ENCODE measurements at places on chromosomes 7 and 10.

DNA sequence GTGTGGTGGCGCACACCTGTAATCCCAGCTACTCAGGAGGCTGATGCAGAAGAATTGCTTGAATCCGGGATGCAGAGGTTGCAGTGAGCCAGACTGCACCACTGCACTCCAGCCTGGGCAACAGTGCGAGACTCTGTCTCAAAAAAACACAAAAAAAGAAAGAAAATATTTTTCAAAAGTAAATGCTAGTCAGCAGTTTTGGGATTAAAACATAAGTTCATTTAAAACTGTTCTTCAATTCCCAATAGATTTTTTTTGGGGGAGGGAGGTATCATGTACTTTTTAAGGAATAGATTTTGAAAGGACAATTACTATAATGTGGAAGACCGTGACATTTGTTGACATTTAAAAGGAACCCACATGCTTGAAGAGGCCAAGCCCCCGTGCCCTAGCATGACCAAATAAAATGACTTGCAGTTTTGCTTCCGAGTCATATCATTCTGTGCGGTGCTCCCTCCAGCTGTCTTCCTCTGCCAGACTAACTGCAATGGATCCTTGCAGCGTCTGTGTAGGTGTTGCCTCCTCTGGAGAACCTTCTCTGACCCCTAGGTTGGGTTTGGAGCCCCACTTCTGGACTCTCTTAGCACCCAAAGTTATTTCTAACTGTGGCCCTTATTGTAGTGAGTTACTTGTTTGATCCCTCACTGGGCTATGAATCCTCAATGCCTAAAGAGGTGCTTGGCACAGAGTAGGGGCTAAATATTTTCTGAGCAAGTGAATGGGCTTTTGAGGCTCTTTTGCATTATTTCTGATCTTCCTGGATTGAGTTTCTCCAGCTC, 17.4 kb upstream of the HPS1 start:
- no peak for DNase-seq

GRCh38 chr10:21534604-21535493, 817 bp downstream of the MLLT10 start:
- no peak for DNase-seq

DNA sequence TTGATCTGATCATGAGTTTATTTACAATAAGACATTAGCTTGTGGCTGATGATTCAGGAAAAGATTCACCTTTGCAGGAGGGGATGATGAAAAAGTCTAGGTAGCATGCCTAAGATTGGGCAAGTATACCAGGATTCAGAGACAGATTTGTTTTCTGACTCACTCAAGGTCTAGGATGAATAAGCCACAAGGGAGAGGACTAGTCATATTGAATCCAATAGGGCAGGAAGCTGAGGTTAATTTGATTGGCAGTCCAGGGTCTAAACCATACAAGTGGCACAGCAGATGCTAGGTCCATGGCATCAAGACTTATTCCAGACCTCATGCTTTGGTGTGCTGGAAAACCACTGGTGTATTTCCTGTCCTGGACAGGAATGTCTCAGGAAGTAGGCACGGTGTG, 1133.4 kb downstream of the XPNPEP1 start:
- DNase-seq, result no peak

DNA sequence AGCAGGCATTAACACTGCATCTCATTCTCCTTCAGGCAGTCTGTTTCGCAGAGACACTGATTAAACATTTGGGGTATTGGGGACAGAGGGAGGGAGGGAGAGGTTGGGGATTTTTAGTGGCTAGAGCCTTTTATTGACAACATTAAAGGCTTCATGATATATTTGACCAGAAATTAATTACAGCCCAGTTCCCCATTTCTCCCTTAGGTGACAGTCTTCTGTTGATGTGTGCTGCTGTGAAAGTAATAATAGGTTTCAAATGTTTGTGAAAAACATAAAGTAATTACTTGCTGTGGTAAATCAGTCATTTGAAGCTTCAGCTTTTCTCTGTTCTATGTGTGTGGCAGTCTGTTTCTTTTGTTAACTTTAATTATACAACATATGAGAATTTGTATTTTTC, 105.3 kb upstream of the LRGUK start:
- no peak for DNase-seq

DNA sequence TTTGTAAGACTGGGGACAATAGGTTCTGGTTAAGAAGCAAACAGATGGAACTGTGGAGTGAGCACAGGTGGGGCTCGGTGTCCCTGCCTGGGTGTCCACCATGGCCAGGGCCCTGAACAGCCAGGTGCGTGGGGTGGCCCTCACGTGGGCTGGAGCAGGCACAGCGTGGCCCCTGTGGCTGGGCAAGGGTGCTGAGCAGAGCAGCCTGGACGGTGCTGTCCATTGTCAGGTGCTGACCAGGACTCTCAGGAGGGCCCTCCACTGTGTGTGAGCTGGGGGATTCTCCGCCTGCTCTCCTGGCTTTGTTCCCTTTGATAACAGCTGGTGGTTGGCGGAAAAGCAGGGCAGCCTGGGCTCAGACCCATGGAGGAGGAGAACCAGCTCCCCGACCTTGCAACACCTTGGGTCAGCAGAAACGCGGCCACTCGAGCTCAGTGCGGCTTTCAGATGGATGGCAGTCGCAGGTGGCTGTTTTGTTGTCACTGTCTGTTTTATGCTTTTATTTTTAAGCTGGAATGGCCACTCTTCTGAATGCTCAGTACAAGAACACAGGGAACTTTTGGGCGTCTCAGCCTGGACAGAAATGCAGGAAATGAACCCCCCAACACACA, 273.9 kb upstream of the ADARB2 start:
- DNase-seq, result no peak

GRCh38 chr7:5634107-5634950, 147.1 kb downstream of the RNF216 start:
- DNase-seq, result no peak

DNA sequence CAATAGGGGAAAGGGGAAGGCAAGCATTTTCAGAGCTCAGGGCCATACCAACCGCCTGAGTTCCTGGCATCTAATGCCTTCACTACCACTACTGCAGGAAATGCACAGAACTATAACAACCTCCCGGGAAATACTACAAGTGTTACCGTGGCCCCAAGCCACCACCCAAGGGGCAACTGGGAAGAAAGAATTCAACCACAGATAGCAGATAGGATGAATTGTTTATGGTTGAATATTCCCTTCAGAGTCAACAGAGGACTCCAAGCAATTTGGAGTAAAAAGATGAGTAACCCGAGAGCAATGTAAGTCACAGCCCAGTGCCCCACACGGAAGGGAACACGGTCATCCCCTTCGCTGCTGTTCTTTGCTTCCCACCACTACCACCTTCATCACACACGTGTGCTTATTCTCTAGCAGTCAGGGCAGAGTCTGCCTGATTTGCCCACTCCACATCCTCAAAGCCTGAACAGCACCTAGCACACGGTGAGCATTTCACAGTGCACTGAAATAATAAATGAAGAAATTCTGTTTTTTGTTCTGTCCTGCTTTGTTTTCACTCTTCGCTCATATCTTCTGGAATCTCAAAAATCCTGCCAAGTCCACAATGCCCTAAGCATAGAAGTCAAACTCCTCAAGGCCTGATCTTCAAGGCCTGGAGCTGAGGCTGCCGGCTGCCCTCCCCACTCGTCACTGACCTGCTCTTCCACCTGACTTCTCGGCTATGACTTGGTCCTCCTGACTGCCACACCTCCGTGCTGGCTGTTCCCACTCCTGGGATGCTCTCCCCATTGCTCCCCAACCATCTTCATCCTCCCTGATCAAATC, 221.1 kb downstream of the KCNMA1 start:
- DNase-seq, result no peak

- no peak for DNase-seq
These were observed 946 bp upstream of the RASGEF1A start for GRCh38 chr10:43267811-43268210.

DNA sequence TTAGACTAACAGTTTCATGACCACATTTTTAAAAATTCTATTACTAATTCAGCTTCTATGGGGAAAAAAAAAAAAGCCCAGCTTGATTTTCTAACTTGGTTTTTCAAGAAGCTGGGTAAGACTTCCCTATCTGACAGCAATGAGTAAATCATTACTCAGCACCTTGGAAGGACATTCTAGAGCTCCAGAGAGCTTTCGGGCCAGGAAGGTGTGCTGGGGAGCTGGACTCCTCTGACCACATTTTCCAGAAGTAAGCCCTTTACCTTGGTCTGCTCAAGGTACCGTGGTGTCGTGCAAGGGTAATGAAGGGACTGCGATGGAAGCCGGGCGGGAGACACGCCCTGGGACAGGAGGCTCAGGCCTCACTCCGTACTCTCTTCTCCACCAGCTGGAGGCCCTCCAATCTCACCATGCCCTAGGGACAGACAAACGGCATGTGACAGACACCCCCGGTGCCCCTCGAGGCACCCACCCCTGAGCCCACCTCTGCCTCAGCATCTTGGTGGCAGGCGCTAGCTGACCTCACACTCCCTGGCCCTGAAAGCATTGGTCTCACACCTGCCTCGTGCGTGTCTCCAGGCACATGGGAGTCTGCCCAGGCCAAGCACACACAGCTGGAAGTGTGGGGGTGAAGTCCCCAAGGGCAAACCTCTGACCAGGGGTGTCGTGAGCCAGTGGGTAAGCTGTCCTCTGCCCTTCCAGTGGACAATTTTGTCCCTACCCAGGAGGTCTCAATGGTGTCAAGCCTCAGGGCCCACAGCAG, 152.1 kb downstream of the OAT start:
- DNase-seq, result no peak

DNA sequence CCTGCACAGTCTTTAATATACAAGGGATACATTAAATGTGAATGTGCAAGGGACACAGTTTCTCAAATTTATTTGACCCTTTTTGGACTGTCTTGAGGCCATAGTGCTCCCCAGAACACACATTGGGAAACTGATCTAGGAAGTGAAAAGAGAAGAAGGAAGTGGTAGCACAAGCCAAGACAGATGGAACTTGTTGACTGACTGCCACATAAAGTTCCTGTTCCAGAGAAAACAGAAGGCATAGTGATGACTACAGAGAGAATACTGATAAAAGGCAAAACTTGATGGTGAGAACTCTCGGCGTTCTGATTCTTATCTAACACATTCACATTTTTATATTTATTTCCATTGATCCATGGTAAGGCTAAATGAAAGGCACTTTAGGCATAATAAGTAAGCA, 1216.4 kb downstream of the CNTNAP2 start:
- no peak for DNase-seq

Data from pulmonary artery endothelial cell (primary cell).